ENCODE measurements at places on chromosomes 7 and 10.

DNA sequence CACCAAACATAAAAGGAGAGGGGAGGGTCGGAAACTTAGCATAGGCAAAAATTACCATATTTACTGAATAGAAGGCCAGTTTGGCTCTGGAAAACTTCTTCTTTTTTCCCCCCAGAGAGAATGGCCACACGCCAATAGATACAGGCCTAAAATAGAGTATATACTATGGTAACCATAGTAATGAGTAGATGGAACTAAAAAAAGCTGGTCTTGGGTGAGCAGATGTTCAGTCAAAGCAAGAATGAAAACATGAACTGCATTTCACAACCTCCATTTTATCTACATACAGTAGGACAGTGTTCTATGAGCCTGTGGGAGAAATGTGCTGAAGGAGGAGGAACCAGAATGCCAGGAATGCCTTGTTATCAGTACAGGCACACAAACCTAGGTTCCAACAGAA, 141.7 kb upstream of the SEMA3A start:
- no peak for DNase-seq

GRCh38 chr10:117318909-117319308, 56.3 kb downstream of the PDZD8 start:
- no peak for DNase-seq

- DNase-seq: peak; percentile 71
Measured at GRCh38 chr10:46228563-46229071, 58.2 kb upstream of the ANTXRL start.

- DNase-seq: no peak
Measured at GRCh38 chr10:1217661-1218060, 161.5 kb downstream of the WDR37 start.

DNA sequence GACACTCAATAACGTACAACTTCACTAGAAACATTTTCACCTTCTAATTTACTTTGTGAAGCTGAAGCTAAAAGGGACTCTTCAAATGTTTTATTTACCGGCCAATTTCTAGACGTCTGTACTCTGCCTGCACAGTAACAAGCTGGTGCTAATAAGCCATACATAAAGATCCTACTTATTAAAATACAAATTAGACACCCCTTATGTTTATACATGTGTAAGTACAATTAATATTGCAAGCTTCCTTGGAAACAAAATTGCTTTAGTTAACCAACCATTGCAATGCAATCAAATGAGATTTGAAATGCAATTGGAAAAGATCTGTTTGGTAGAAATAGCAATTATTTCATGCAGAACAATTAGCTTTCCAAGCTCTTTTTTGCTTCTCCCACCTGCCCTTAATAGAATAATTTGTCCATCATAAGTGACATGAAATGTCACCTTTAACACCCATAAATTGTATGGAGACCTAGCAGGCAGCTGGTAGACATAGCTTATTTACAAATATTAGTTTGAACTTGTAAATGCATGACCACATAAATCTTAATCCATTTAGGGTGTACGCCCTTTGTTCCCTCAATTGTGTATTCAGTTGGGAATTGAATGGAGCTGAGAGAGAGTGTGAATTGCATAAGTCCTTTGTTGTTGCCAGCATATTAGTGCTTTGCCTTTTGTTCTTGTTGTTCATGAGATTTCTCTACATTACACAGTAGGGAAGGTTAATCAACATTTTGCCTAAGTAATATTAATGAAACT, 277.1 kb downstream of the CACNA2D1 start:
- DNase-seq: no peak

DNA sequence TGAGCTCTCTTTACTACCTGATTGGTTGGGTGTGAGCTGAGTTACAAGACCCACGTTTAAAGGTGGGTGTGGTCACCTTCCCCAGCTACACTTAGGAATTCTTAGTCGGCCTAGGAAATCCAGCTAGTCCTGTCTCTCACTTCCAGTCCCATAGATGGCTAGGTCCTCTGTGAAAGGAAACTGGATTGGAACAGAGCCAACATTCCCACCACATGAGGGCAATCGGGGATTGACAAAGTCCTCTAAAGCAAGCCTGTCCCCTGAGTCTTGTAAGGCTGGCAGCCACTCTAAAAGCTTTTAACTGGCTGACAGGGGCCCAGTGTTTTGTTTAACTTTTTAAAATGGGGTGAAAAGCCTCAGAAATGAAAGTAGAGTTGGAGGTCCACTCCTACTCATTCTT, 15.1 kb upstream of the CROT start:
- DNase-seq: no peak

DNA sequence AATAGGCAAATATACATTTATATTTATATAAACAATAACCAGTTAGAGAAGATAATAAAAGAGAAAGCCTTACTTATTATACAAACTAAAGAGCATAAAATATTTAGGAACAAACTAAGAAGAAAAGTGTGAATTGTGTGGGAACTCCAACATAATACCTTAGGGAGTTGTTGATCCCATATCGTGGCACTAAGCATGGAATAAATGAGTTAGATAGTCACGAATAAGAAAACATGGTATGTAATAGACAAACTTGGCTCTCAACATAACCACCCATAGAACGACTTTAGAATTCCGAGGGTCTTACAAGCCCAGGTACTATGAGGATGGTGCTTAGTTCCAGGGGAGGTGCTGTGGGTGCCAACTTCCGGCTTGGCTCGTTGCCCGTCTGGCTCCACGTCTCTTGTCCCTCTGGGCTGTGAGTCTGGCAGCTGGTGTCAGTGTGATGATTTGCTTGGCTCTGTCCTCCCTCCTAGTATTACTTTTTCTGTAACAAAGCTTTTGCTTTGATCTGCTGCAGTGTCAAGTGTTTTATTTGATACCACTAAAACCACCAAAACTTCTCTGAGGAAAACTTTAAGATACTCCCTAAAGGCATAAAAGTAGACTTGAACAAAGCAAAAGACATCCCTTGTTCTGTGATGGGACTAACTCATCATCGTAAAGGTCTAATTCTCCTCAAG, 9.5 kb upstream of the RBM20 start:
- no peak for DNase-seq

GRCh38 chr10:97049670-97050069, 136.1 kb downstream of the SLIT1 start:
- no peak for DNase-seq

DNA sequence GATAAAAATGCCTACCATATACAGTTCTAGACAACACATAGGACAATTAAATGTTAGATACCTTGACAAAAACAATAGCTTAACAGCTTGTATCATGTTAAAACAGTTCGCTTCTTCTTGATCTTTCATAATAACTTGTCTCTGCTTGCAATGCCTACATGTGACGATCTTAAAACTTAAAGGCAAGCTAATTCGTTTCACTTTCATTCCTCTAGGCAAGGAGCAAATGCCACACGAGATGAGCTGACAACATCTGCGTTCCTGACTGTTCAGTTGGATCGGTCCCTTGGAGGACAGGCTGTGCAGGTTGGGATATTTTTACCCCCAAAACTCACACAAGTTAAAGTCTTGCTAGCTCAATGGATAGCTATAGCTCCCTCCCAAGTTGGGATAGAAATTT, 51.6 kb upstream of the ARL4A start:
- peak; percentile 31 for DNase-seq

DNA sequence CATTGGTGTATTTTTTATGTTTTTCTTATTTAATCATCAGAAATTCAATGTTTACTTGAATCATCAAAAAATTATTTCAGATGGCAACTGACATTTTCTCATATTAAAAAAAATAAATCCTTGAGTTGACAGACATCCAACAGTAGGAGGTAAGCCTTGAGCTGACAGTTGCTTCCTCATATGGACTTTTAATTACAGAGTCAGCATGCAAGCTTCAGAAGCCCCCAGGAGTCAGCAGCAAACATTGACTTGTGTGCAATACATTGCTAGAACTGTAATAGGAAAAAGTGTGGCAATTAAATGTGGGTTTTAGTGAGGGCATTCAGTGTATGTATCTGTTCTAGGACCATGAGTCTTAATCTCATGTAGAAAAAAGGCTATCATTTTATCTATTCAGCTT, 62.4 kb upstream of the TAS2R16 start:
- no peak for DNase-seq

DNA sequence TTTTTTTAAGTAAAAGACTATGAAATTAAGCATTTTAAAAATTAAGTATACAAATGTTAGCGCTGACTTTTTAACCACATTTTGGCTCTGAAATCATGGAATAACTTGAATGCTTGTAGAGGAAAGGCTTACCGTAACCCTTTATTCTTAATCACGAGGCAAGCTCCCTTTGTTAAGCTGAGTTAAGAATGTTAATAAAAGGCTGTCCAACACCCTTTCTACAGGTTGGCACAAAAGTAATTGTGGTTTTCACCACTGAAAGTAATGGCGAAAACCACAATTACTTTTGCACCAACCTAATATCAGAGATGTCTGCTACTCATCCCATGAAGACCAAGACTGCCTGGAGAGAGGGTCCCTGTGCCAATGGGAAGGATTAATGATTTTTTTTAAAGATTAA, 70.6 kb downstream of the STK17A start:
- DNase-seq: no peak

DNA sequence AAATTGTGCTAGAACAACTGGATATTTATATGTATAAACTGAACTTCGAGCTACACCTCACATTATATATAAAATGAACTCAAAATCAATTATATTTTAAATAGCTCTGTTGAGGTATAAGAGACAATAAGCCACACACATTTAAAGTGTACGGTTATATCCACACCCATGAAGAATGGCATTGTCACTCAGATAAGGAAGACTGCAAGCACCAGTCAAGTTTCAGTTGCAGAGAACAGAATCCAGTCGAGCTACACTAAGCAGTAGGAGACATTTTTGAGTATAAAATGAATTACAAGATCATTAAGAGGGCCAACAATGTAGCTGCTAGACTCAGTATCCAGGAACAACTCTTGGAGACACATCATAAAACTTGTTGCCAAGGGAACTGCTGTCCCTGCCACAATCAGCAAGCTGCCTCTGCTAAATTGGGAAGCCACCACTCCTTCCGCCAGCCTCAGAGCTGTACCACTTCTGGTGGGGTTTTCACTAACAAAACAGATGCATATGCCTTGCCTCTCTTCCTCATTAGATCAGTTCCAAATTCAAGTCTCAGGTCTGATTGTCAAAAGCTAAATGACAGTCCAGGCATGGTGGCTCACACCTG, 19.6 kb upstream of the GPNMB start:
- DNase-seq: no peak

DNA sequence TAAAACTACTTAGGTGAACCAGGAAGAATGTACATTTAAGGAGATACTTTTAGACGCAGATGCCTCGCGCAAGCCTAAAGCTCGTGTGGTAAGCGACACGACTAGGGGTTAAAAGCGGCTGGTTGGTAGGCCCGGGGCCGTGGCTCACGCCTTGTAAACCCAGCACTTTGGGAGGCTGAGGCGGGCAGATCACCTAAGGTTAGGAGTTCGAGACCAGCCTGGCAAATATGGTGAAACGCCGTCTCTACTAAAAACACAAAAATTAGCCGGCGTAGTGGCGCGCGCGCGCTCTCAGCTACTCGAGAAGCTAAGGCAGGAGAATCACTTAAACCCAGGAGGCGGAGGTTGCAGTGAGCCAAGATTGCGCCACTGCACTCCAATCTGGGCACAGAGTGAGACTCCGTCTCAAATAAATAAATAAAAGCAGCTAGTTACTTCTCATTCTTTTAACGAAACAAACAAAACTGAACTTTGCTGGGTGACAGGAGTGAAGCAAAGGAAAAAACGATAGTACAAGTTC, 879 bp downstream of the NUDT5 start:
- peak; percentile 41 for DNase-seq
